ENCODE measurements at places on chromosomes 6 and 20.
A peak's percentile ranks its signal among the peaks of the same experiment; 100 is the strongest.

- DNase-seq: peak; percentile 35
Measured at GRCh38 chr6:157891544-157892362, 68.7 kb downstream of the SNX9 start.

GRCh38 chr6:131946992-131947955 lies 3.9 kb downstream of the CCN2 start:
- DNase-seq: no peak

DNA sequence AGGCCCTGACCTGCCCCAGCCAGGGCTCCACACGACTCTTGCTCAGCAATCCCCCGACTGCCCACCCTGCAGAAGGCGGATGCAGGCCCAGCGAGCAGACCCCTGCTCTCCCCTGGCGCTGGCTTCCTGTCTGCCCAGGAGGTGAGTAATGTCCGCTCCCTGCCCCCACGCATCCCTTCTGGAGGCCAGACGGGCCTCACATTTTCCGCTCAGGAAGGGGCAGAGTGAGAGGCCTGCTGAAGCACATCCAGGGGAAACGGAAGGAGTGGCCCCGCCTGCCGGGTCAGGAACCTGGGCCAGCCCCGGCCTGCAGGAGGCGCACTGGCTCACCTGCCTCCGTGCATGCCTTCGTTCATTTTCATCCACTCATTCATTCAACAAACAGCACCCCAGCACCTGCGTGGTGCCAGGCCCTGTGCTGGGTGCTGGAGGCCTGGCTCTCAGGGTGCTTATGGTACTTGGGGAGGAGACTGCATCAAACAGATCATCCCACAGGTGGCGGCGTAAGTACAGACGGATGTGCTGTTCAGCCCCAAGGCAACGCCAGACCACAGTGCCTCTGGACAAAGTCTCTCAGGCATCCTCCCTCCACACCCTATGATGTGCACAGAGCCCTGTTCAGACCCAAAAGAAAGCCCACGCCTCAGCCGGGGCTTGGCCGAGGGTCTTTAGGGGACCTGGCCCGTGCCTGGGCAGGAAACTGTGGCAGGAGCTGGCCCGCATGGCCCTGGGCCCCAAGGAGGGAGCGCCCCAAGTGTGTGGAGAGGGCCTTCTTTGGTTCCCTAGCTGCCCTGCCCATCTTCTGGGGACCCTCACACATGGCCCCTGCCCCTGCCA lies 112.1 kb downstream of the ASXL1 start:
- DNase-seq: peak; percentile 64

GRCh38 chr6:161788531-161788930 lies 514.7 kb upstream of the AGPAT4 start:
- no peak for DNase-seq

DNA sequence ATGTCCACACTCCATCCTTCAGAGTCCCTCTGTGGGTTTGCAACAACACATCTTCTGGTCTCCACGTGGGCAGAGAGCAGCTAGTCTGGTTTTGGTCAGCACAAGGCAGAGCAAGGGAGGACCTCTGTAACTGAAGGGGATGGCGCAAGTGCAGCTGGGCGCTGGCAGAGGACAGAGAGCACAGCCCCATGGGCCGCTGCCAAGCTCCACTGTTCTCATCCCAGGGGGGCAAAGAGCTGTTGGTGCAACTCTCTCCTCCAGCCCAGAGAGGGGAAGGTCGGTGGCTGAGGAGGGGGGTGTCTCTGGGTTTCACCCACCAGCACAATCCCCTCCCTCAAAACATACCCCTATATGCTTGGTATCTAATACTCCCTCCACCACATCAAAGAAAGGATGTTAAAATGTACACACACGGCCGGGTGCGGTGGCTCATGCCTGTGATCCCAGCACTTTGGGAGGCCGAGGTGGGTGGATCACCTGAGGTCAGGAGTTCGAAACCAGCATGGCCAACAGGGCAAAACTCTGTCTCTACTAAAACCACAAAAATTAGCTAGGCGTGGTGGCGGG lies 9.1 kb downstream of the ATP9A start:
- no peak for DNase-seq

All from erythroblast (primary cell).